Amniotic epithelial cell (primary cell): ENCODE measurements at places on chromosomes 12 and 14.
A peak's percentile ranks its signal among the peaks of the same experiment; 100 is the strongest.

GRCh38 chr12:70985850-70986249, 65.3 kb upstream of the PTPRR start:
- DNase-seq = peak; percentile 7

DNA sequence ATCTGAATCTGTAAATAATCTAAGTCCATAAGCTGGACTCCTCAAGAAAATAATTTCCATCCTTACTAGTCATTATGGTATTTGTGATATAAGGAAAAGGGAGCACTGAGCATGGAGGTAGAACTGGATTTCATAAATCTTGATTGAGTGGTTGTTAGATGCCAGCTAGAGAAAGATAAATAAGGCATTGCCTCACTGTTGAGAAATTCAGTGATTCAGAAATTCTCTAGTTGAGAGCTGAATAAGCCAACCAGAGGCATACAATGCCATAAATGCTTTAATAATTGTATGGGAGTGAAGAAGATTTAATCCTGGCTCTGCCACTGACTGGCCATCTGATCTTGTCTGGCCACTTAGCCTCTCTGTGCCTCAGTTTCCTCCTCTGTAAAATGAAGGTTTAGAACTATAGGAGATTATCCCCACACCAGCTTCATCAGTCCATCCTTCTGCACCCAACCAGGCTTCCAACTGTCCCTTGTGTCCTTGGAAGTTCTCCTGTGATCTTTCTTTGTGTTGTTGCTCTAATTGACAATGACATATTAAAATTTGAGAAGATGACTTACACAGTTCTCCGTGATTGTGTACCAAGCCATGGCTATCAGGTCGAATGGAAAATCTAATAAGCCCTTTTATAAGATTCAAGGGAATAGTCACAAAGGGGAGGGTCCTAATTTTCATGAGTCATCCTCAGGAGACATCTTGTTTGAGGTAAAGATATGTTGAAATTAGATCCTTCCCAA, 394.3 kb downstream of the EGLN3 start:
- peak; percentile 89 for DNase-seq

GRCh38 chr12:14257734-14258574, 107.5 kb upstream of the ATF7IP start:
- DNase-seq = peak; percentile 100

- DNase-seq = no peak
These were observed 44.8 kb upstream of the PRMT8 start for GRCh38 chr12:3446235-3446634.

GRCh38 chr14:67513631-67514108, 19.4 kb upstream of the PLEKHH1 start:
- DNase-seq = no peak

- peak; percentile 81 for DNase-seq
These were observed 49.4 kb downstream of the GPATCH2L start for GRCh38 chr14:76201162-76201561.

GRCh38 chr12:117024961-117025480, 74.2 kb downstream of the TESC start:
- no peak for DNase-seq

GRCh38 chr14:77245820-77246219, 25.2 kb downstream of the NGB start:
- DNase-seq = no peak

- peak; percentile 42 for DNase-seq
These were observed 181.1 kb downstream of the ESR2 start for GRCh38 chr14:64112867-64113678.

DNA sequence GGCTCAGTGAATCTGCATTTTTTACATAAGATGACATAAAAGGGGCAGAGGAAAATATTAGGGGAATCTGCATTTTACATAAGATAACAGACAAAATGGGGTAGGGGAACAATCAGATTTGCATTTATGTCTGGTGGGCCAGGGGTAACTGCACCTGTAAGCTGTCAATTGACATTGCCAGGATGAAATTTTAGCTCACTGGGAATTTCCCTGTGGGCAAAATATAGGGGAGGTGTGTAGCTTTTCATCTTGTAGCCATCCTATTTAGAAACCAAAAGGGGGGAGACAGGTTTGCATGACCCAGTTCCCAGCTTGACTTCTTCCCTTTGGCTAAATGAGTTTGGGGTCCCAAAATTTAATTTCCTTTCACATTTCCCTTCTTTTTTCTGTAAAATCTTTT, 3.5 kb downstream of the PCNX4 start:
- no peak for DNase-seq

- DNase-seq = no peak
These were observed 108.4 kb downstream of the RFLNA start for GRCh38 chr12:124403273-124403672.

GRCh38 chr12:1329784-1330476, 264.5 kb downstream of the FBXL14 start:
- DNase-seq = no peak

DNA sequence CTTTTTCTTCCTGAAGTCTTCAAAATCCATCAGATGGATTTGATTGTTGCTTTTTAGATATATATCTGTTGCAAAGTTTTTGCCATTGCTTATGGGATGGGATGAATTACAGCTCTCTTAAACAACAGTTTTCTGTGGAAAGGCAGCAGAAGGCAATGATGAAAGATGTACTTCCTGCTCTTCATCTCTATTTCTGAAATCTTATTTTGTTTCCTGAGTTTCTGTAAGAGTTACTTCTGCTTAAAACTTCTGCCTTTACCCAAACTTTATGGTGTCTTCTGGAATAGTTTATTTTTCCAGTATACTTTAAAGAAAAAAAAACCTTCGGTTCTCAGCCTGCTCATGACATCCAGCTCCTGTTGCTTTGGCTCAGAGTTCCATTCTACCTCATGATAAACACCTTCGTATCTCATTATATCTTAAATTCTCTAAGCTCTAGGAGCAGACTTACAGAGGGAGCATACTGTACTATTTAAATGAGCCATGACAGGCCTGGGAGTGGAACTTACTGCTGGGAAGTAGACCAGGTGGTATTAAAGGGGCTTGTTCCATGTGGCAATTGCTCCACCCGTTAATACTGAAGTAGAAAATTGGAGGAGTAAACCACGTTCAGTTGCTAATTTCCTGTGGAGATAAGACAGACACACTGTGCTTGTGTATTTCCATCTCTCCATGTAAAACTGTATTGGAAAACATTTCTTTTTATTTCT, 288.4 kb downstream of the FBXL14 start:
- peak; percentile 50 for DNase-seq

GRCh38 chr14:81276073-81277069, 55.6 kb upstream of the GTF2A1 start:
- no peak for DNase-seq

- no peak for DNase-seq
These were observed at the start of gene PAH for GRCh38 chr12:102917026-102917787. Gene PAH, minus strand, starts transcription at chr12:102917244. Its CDS starts 114 bp downstream, at chr12:102917130.

- DNase-seq = peak; percentile 47
These were observed 10.2 kb downstream of the OR6S1 start for GRCh38 chr14:20631023-20631879.

DNA sequence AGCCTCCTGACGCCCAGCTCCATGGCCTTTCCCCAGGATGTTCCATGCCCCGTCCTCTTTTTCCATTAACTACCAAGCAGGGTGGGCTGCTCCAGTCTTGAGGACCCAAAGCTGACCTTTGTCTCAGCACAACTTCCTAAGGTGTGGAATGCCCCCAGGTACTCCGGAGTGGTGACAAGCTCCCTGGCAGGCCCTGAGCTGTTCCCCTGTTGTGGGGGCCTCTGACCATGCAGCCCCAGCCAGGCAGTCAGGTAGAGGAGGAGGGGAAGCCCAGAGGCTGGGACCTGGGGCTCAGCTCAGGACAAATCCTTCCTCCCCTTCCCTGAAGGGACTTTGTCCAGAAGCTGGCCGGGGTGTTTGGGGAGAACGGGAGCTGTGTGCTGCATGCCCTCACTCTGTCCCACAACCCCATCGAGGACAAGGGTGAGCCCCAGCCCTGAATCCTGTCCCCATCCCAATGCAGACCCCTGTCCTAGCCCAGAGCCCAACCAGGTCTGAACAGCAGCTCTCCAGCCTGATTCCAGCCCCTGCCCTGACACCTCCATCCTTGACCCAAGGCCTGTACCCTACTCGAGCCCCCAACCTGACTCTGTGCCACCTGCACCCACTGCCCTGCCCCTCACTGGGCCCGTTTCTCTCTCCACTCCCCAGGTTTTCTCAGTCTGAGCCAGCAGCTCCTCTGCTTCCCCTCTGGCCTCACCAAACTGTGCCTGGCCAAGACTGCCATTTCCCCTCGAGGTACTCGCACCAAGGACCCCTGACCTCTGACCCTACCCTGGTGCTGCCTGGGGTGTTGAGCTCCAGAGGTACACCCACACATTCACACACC, 4.4 kb downstream of the CARMIL3 start:
- no peak for DNase-seq

DNA sequence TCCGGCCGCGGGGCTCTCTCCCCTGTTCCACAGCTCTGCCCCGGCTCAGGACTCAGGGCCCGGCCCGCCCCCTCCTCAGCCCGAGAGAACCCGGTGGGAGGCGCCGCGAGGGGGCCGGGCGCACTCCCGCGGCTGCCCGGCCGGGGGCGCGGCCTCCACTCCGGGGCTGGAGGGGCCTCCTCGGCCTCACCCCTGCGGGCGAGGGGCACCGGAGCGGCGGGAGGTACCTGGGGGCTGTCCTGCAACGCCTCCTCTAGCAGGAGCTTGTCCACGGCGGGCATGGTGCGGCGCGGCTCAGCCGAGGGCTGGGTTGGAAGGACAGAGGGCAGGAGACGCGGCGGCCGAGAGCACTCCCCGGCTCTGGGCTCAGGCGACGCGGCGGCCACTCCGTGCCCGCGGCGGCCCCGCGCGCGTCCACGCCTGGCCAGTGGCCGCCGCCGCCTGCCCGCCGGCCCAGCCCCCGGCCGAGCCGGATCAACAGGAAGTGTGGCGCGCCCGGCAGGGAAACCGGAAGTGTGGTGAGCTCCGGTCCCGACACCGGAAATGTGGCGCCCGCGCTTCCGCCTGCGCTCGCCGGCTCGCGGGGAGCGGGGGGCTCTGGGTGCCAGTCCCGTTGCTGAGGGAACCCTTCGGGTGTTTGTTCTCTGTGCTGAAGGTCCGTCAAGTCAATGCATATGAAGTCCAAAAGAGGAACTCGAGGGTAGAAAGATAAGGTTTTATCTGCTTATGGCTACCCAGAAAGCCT, at the start of gene APPL2:
Gene APPL2 (minus strand): TSS at position 443 of the 745 bp plus-strand sequence. CDS start 162 bp downstream, at position 281.
- DNase-seq = peak; percentile 87

- no peak for DNase-seq
These were observed 25.1 kb downstream of the ADGRD1 start for GRCh38 chr12:130978785-130979184.

DNA sequence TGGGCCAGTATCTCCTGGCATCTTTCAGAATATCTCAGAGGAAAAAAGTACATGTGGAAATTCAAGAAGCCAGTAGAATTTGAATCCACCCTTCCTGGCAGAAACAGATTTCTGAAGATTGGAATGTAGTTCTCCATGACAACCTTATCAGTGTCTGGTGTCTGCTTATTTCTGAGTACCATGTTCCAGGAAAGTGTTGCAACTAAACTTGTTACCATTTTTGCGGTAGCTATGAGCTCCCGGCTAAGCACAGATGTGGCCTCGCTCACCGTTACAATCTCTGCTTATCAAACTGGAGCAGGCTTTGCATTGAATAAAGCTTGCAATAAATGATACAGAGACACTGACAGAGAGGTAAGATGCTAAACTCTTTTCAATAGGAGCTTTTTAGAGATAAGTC, 13.0 kb upstream of the ITPR2 start:
- peak; percentile 100 for DNase-seq
